ENCODE measurements at places on chromosomes 11 and 22.
A peak's percentile ranks its signal among the peaks of the same experiment; 100 is the strongest.

DNA sequence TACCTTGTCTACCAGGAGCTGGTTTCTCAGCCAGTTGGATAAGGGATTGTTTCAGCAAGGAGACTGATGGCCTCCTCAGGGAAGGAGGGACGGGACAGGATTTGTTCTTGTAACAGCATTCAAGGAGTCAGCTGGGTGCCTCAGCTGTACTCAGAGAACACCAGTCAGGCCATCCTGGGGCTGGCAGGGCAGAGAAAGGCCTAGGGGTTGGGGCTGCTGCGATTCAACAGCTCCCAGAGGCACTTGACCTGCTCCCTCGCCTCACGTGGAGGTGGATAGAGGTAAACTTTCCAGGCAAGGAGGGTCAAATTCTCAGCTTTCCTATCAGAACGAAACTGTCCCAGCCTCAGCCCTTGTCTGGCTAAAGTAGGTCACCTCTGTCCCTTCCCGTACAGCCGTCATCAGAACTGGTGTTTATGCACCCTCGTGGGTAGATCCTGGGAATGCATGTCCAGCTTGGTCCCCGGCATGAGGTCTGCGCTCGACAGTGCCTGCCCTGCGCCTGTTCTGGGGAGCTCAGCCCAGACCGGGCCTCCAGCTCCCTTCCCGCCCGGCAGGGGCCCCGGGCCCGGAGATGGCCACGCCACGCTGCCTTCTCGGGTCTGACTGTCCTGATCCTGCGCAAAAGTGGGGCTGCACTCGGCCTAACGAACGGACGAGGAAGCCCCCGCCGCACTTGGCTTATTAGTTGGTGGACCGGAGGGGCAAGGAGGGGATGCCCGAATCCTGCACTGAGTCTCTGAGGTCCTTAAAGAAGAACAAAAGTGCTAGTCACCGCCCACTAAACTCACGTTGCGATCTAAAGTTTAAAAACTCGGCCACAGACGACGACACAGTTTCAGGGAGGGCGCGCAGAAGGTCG lies 762 bp upstream of the CCDC134 start:
- no peak for DNase-seq

DNA sequence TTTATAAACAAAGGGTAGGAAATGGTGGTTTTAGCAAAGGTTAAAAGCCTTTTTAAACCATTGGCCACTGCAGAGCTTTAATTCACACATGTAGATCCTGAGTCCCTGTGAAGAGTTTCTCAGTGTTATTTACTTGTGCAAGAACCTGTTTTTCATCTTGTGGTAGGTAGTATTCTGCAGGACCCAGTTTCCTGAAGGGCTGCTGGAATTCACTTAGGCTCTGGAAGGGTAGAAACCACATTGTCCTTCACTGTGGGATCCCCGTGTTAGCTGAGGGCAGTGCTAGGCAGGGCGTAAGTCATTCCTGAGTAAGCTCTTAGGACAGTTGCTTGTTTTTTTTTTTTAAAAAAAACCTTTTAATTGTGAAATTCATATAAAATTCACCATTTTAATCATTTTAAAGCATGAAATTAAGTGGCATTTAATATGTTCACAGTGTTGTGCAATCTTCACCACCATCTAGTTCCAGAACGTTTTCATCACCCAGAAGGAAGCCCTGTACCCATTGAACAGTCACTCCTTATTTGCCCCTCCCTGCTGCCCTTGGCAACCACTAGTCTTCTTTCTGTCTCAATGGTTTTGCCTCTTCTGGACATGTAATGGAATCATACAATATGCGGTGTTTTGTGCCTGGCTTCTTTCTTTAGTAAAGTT lies 77.7 kb downstream of the C22orf31 start:
- no peak for DNase-seq

DNA sequence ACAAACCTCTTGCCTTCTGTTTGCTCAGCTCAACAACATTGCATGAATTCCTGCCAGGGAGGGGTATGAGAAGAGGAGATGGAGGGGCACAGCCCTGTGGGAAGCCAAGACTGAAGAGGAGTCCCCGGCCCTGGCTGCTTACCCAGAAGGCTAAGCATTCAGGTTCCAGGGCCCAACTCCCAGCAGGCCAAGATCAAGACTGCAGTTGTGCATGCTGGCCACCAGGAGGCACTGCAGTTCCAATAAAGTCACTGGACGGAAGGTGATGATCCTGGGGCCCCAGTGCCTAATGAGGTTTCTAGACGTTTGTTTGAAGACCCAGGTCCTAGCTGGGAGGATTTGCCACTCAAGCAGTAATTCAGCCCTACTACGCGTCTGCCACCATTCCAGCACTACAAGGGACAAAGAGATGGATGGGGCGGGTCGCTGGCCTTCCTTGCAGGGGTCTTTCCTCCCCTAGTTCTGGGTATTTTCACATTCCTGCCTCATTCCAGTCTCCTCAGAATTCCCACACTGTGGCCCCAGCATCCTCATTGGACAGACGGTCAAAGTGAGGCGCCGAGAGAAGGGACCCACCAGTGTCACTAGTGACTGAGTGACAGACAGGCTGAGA lies 23.6 kb downstream of the ALX4 start:
- peak; percentile 48 for DNase-seq

DNA sequence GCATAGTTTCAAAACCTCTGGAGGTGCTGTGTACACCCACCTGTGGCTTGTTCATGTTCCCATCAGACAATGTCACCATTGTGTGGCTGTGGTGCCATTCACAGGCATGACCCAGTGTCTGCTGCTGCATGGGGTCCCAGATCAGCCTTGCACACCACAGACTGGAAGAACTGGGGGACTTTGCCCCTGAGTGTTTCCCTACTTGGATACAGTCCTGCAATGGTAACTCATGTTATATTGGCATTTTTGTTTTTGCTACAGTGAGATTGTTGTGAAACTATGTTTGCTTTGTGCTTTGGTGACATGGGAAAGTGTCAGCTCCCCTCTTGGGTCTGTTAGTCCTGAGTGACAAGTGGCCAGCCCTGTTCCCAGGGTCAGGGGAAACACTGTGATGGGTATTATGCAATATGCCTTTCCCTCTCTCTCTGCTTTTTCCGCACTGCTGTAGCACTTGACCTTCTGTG lies 108.8 kb downstream of the NAV2 start:
- no peak for DNase-seq

- DNase-seq: no peak
These were observed 19.3 kb upstream of the MRGPRX2 start for GRCh38 chr11:19079643-19080440.

DNA sequence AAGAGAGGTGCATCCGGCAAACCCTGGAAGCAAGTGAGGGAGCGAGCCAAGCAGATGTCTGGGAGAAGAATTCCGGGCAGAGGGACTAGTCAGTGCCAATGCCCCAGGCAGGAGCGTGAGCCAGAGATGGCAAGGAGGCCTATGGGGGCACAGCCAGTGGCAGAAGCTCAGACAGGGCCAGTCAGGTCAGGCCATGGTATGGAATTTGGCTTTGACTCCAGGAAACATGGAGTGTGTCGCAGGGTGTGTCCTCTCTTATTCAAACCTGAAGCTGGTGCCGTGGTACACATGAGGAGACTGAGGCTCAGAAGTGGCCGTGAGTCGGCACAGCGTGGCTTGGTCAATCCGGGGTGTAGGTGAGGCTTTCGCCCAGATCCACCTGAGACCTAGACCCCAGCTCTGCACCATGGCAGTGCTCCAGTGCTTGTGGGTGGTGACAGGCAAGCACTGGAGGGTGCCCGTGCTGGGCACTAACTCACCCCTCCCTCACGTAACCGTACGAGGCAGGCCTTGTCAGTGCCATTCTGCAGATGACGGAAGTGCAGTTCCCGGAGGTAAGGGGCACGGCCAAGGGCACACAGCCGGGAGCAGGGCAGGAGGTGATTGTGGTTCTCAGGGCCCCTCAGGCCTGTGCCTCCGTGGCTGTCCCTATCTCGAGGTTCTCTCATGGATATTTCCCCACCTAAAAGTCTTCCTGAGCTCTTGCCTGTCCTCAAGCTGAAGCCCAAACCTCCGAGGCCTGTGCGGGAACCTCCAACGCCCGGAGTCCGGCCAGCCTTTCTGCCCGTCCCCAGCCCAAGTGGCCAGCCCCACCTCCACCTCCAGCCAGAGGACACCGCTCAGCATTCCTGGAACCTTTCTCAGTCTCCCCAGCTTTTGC lies 10.6 kb upstream of the SPI1 start:
- DNase-seq: no peak

GRCh38 chr11:47083913-47084312 lies 92.8 kb downstream of the ARFGAP2 start:
- DNase-seq: no peak

- DNase-seq: no peak
These were observed 13.8 kb downstream of the ADAMTS15 start for GRCh38 chr11:130462101-130462885.

DNA sequence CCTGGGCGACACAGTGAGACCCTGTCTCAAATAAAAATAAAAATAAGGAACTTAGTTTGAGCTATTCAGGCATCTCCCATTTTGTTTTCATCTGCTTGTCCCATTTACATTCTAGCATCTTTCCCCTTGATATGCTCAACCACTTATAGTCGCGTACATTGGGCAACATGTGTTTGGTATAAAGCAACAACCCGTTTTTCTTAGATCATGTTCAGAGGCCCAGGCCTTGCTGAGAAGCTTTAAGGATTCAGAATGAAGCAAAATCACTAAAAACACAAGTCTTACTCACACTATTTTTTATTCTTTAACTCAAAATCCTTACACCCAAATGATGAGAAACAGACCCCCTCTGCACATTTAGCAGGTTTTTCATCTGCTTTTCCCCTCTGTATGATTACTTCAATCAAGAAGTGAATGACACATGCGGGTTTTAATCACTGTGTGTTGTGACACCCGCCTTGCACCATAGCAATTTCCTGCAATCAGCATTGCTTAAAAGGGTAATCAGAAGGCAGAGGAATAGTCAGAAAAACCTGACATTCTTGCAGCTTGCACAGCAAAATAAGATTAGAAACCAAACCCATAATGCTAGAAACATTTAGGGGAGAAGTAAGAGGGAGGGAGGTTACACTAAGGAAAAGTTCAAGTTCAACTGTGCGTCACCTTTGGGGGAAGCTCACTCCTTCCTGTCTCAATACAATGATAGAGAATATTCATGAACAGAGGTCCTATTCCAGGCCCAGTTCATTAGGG lies 25.9 kb downstream of the ALG9 start:
- no peak for DNase-seq

GRCh38 chr22:47310601-47311000 lies 548.2 kb downstream of the TBC1D22A start:
- DNase-seq: no peak

GRCh38 chr11:33509632-33510031 lies 191.0 kb downstream of the C11orf91 start:
- DNase-seq: no peak

- DNase-seq: no peak
These were observed 9.3 kb upstream of the TH start for GRCh38 chr11:2180789-2181370.

DNA sequence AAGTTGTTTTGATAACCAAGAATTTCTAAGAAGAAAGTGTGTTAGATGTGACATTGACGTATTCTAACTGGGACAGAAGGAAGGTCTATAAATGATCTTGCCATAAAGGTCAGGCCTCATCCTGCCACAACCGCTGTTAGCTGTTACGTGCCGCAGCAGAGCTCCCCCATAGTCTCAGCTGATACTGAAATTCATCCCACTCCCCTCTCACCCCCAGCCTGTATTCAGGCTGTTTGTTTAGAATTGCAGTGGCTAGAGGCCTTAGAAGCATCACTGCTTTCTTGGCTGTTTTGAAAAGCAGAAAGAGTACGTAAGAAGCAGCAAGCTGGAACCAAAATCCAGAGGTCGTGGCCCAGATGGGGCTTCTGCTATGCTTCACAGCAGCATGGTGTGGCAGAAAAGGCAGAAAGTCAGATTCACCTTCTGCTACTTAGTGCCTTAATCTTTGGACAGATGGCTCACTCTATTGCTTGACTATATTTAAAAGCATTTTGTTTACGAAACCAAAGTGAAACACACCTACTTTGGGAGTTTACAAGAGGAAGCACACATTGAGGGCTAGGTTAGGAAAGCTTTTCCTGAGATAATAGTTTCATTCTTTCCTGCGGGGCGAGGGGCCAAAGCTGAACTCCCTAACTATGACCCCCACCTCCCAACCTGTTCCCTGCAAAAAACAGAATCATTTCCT lies 950 bp upstream of the LAYN start:
- no peak for DNase-seq

GRCh38 chr11:79081471-79082031 lies 359.3 kb downstream of the TENM4 start:
- no peak for DNase-seq

DNA sequence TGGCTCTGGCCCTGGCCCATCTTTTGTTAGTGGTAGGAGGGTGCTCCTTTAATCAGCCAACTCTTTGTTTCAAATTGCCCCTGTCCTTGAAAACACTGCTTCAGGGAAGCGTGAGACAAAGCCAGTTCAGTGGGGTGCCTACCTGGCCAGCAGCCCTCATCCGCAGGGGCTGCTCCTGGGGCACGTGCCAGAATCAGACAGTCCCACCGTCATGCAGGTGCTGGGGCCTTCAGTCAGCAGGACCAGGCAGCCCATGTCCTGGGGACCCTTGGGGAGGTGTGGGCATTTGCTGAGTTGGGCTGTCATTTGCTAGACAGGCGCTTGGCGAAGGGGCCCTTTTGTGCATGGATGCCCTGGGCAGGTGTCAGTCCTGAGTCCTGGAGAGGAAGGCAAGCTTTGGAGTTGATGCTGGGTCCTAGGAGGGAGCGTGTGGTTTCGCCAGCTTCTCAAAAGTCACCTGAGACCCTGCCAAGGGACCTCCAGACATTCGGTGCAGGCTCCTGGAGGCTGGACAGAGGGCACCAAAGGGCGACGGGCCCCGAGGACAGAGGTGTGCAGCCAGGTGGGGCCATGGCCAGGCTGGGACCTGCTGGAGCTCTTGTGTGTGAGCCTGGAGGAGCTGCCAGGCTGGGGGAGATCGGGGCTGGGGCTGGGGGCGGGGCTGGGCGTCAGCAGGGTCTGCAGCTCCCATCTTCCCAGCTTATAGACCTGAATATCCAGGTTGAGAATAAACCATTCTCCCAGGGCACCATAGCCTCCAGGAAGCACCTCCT lies 15.0 kb upstream of the RTN4R start:
- no peak for DNase-seq

DNA sequence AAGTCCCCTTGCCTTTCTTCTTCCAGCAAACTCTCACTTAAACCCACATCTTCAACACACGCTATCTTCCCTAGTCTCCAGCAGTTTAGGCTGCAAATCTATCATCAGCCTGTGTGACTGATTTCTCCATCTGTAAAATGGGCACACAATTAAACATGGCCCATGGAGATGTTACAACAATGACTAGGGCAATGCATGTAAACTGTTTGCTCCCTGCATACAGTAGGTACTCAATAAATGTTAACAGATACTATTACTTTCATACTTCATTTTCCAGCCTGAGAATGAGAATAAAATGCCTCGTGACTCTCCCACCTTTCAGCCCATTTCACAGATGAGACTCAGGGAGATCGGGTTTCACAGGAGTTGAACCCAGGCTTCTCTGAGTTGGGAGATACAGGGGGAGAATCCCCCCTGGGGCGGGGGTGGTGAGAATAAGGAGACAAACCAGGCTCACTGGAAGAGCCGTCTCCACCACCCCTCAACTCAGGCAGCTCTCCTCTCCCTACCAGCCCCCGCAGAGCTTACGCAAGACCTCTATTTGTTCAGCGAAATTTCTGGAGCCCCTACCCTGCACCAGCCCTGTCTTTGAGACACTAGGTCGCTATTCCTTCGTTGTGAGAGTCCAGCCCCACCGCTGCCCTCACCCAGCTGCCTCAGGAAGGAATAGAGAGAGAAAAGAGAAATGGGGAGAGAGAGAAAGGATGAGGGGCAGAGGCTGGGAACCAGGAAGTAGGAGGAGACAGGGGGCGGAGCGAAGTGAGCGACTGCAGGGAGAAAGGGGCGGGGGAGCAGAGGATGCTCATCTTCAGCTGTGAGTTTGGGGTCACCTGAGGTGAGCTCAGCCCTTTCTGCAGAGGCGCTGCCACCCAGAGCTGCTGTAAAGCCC lies 42.1 kb upstream of the KLHL35 start:
- peak; percentile 62 for DNase-seq

GRCh38 chr11:9880657-9881056 lies 216.8 kb downstream of the SWAP70 start:
- no peak for DNase-seq

Measured in CD4-positive, alpha-beta T cell treated with Interleukin-12 subunit alpha and Interleukin-12 subunit beta, for 1 hour (primary cell).